ENCODE measurements at places on chromosomes 6 and 20.

GRCh38 chr20:24111858-24112257 lies 123.3 kb upstream of the GGTLC1 start:
- DNase-seq = no peak

GRCh38 chr6:136067731-136068341 lies 182.3 kb downstream of the MTFR2 start:
- peak; percentile 19 for DNase-seq

- DNase-seq = no peak
Observed at GRCh38 chr20:58264271-58264670, 35.8 kb upstream of the ANKRD60 start.

- no peak for DNase-seq
Observed at GRCh38 chr6:156954816-156955215, 177.6 kb downstream of the ARID1B start.

GRCh38 chr20:58218665-58219341 lies 9.7 kb downstream of the ANKRD60 start:
- DNase-seq = no peak

DNA sequence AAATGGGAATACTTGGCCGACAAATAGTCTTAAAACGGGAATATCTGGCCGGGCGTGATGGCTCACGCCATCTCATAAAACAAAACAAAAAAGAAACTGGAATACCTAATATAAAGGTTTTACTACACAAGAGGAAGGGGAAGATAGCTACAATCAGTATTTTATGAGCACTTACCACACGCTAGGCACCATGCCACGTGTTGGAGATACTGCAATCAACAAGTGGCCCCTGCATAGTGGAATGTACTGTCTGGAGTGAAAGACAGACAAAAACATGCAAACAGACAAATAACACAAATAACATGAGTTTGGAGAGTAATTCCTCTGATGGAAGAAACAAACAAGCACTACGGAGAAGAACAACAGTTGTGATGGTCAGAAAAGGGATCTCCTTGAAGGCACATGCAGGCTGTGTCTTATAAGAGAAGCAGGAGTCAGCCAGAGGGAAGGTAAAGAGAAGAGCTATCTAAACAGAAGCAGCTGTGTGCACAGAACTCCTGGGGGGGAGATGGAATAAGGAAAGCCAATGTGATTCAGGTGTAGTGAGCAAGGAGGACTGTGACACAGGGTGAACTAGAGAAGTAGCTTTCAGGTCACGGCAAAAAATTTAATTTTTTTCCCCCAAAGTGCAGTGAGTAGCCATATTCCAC lies 39.1 kb upstream of the AKIRIN2 start:
- DNase-seq = no peak

GRCh38 chr6:18269253-18269652 lies 4.9 kb upstream of the DEK start:
- peak; percentile 69 for DNase-seq

- DNase-seq = no peak
Observed at GRCh38 chr6:1970151-1970561, 275.2 kb downstream of the GMDS start.

- DNase-seq = peak; percentile 74
Observed at GRCh38 chr6:26554697-26555504, 16.7 kb downstream of the HMGN4 start.

DNA sequence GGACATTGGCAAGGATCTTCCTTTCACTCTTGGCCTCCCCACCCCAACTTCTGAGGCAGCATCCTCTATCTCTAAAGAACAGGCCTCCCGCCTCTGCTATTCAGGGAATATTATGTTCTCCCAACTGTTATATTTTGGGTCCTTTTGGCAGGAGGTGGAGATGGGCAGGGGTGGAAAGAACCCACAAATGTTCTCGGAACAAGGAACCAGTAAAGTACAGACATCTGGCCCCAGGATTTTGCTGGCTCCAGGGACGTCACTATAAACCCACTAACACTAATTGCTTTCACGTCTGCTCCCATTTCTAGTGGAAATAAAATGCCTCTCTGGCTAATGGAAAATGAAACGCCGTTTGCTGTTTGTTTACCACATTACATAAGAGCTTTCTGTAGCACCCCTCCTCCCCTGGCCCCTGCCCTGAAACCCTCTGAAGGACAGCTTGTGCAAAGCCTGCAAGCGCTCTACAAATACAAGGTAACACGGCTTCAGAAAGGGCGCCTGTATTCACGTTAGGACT lies 77.7 kb upstream of the TBC1D7 start:
- DNase-seq = no peak

DNA sequence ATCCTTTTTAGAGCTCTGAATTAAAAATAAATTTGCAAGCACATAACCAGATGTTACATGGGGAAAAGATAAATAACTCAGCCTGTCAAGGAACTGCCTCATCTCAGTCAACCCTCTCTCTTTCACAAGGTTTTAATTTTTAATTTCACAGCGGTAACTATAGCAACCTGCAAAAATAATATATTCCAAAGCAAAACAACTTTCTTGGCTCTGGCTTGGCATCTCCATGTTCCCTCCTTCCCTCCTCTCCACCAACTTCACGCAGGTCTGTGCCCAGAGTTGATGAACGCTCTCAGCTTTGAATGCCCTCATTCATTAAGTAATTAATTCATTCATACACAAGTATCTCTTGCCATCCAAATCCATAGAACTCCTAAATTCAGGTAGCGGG lies 32.5 kb upstream of the SIRPA start:
- no peak for DNase-seq

All from HFFc6 (cell line).